GM12891 (cell line): ENCODE measurements at places on chromosomes 2 and 18.

- DNase-seq = no peak
These were observed 21.9 kb upstream of the MGAT5 start for GRCh38 chr2:134231965-134232340.

GRCh38 chr2:38613126-38613848, 10.6 kb upstream of the HNRNPLL start:
- no peak for DNase-seq

GRCh38 chr2:45616658-45617411, 5.8 kb upstream of the SRBD1 start:
- no peak for DNase-seq

GRCh38 chr2:99988599-99988998, 153.8 kb downstream of the AFF3 start:
- no peak for DNase-seq

GRCh38 chr2:11379558-11379957, 35.1 kb upstream of the ROCK2 start:
- no peak for DNase-seq

- DNase-seq = no peak
These were observed 127.6 kb downstream of the PLEKHM3 start for GRCh38 chr2:207897541-207898353.

DNA sequence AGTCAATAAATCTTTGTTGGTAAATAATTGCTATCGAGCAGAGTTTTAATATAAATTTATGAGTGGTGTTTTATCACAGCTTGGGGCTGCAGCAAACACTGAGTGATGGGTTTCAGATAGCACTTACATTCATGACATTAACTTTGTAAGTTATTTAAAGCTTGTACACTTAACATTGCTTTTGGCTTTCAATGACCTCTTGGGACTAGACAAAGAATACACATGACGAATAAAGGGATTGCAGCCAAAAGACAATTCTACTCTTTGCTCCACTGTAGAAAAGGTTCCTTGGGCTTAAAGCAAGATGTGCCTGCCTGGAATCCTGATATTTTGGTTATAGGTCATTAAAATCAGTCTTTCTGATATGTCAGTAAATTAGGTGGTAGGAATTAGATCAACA, 299.5 kb downstream of the GBX2 start:
- no peak for DNase-seq

DNA sequence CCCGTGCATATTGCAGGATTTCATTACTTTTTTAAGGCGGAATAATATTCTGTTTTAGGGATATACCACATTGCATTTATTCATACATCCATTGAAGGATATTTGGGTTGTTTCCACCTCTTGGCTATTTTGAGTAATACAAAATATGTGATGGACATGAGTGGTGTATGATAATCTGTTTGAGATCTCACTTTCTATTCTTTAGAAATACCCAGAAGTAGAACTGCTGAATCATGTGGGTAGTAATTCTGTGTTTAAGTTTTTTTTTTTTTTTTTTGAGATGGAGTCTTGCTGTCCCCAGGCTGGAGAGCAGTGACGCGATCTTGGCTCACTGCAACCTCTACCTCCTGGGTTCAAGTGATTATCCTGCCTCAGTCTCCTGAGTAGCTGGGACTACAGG, 201.4 kb downstream of the NYAP2 start:
- DNase-seq = no peak

GRCh38 chr18:55654986-55655385, 67.0 kb upstream of the TCF4 start:
- DNase-seq = no peak

- DNase-seq = no peak
These were observed 104.8 kb downstream of the ARL4C start for GRCh38 chr2:234392041-234392615.

GRCh38 chr2:173291412-173291811, 63.3 kb upstream of the CDCA7 start:
- no peak for DNase-seq

DNA sequence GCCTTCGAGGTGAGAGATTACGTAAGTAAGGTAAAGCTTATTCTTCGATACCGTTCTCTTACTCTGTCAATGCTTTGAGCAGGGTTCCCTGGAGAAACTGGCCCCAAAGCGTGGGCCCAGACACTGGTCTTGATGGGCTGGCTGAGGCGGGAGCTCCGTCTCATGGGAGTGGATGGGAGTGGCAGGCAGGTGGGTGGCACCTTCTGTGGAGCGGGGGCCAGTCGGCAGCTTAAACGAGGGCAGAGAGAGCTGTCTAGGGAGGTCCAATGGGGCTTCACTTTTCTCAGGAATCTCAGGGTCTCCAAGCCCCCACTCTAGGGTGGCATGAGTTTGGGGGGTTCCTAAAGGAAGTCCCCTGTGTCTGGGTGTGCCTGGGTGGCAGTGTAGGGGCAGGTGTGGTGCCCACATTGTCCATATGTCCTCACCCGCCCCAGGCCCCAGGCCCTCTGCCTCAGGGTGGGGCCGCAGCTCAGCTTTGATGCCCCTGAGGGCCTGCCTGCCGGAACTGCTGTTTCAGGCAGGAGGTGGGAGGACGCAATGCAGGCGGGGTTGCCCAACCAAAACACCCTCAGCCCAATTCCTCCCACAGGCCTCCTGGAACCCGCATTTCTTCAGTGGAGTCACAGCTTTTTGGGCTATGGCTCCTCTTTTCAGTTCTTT, 32.5 kb upstream of the FOSL2 start:
- DNase-seq = no peak

DNA sequence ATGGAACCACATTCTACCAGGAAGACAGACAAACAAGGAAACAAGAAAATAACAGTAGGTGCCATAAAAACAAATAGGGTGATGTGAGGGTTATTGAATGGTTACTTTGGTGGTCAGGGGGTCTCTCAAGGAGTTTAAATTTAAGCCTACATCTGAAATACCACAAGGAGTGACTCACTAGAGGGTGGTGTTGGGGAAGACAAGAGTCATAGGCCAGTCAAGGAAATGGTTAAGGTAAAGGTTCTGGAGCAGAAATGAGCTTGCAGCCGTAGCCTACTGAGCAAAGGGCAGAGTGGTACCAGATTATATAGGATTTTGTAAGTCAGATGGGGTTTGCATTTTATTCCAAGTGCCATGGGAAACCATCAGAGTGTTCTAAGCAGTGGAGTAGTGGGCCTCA, 135.6 kb upstream of the DAPL1 start:
- no peak for DNase-seq

DNA sequence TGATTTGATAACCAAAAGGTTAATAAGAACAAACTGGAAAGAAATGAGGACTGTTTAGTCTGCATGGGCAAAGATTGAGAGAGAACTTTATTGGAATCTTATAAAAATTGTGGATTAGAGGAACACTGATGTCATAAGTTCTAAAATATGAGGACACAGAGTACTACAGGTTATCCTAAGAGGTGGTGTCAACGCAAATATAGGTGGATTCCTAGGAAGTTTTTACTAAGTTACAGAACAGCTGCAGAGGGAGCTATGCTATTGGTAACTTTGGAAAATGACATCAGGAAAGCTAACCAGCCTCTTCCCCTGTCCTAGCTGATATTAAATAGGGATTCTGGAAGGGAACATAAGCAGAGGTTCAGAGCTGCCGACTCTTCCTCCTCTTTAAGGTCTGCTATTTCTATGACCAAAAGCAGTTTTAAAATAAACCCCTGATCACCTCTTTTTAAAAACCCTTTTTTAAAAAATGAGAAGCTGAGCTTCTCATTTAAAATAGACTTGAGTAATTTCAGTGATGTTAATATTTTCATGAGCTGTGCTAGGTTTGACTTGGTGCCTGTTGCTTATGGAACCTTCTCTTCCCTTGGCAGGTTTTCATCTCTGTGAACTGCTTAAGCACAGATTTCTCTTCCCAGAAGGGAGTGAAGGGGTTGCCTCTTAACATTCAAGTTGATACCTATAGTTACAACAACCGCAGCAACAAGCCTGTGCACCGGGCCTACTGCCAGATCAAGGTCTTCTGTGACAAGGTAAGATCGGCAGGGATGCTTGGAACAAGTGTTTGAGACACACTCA, 34.2 kb downstream of the GRHL1 start:
- DNase-seq = no peak

DNA sequence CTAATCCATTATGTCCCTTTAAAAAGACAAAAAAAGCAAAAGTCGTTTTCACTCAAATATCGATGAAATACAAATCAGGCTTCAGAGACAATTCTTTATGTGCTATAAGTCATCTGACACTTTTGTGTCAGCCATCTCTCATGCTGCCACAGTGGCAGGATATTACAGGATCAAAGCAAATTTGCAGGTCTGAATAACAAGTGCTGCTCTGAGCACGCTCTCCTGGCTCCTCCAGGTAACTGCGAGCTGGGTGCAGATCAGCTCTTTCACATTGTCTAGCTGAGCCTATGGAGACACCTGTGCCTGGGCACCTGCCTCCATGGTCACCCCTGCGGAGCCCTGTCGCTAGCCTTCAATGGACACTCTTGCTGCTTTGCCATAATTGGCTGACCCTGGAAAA, 250.2 kb upstream of the RAB12 start:
- no peak for DNase-seq

- DNase-seq = no peak
These were observed 981 bp downstream of the C2orf66 start for GRCh38 chr2:196808083-196808665.

GRCh38 chr2:9388199-9388681, 35.1 kb downstream of the ITGB1BP1 start:
- no peak for DNase-seq

- no peak for DNase-seq
These were observed 26.3 kb upstream of the COBLL1 start for GRCh38 chr2:164867779-164868397.

GRCh38 chr2:85913884-85914881, 25.4 kb upstream of the ST3GAL5 start:
- no peak for DNase-seq

- DNase-seq = no peak
These were observed 392.0 kb upstream of the MYT1L start for GRCh38 chr2:2723064-2723463.

DNA sequence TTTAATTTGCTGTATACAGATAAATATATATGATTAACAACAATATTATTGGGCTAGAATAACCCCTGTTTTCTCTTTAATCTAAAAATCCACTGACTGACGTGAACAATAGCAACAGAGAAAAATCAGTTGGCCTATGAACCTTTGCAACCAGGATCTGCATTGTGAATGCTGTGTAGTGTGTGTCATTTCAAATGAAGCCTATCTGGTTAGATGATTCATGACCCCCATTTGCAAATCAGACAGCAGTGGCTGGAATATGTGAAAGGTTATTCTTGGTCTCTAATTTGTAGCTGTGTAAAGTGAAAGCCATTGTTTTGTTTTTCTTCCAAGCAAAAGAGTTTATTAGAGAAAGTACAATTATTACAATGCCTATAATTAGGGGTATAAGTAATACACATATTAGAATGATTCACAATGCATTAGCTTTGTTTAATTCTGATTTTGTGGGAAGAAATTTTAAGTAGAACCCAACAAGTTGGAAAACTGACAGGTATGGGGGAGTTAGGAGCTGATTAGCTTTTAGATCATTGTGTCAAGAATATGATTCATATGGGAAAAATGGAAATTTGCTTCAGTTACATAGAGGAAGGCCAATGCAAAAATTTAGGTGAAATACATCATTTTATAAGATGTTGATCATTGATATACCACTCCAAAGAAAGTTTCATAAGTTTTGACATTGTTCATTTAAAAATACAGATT, 1362.2 kb upstream of the TMEFF2 start:
- no peak for DNase-seq

- DNase-seq = no peak
These were observed 39.5 kb downstream of the AOX1 start for GRCh38 chr2:200625282-200625681.

DNA sequence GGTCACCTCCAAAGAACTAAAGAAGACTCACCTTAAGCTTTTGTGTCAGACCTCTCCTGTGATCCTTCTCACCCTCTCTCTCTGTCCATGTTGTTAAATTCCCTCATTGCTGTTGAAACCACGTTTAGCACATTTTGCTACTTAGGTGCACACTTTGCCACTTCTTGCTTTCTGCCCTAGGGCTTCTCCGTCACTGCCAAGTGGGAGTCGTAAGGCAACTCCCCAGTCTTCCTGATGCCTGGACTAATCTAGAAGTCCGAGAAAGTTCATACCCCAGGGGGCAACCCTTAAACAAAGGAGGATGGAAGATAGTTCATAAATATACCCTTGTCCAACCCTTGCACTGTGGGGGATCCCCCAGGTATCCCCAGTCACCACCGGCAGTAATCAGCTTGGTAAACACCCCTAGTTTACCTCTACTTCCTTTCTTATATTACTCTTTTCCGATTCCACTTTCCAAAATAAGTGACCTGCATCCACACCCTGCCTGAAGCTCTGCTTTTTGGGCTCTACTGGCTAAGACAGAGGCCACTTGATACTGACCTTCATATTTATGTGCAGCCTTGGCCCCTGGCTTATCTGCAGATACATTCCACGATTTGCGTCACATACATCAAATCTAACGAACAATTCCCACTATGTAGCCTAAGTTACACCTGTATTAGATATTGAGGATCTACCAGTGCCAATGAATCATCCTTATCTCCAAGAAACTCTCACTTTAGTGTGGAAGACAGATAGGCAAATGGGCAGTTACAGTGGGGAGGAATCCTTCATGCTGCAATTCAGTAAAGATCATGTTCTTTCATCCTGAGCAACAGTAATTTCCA, 776.2 kb downstream of the RNF144A start:
- DNase-seq = no peak

DNA sequence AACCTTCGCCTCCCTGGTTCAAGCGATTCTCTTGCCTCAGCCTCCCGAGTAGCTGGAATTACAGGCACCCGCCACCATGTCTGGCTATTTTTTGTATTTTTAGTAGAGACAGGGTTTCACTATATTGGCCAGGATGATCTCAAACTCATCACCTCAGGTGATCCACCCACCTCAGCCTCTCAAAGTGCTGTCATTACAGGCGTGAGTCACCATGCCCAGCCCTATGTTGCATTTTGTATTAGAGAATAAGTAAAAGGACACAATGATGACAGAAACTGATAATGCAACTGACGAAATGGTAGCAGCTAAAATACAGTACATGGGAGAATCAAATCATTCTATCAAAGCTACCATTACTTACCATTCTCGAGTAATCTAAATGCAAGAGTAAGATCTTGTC, 276.7 kb downstream of the DSEL start:
- no peak for DNase-seq

DNA sequence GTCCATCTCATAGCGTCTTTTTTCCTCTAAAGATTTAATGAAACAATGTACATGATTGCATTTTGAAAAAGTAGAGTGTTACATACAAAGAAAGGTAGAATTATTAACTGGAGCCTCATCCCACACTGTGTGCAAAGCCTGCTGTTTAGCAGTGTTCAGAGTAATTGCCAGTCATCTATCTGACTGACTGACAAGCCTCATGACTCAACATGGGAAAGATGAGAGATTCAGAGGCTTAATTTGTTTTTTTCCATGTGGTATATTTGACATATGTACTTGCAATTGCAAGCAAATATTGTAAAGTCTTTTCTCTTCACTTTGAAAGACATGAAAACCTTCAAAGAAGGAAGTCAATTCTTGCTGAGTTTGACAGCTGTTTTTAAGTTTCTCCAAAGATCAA, 14.7 kb downstream of the PCARE start:
- DNase-seq = no peak

GRCh38 chr2:68913359-68913758, 39.3 kb downstream of the GKN2 start:
- DNase-seq = no peak

GRCh38 chr2:208361077-208361441, 45.5 kb upstream of the PTH2R start:
- DNase-seq = no peak

GRCh38 chr2:66582104-66582986, 147.4 kb downstream of the MEIS1 start:
- no peak for DNase-seq
